ENCODE measurements at places on chromosomes 7 and 10.
A peak's percentile ranks its signal among the peaks of the same experiment; 100 is the strongest.

DNA sequence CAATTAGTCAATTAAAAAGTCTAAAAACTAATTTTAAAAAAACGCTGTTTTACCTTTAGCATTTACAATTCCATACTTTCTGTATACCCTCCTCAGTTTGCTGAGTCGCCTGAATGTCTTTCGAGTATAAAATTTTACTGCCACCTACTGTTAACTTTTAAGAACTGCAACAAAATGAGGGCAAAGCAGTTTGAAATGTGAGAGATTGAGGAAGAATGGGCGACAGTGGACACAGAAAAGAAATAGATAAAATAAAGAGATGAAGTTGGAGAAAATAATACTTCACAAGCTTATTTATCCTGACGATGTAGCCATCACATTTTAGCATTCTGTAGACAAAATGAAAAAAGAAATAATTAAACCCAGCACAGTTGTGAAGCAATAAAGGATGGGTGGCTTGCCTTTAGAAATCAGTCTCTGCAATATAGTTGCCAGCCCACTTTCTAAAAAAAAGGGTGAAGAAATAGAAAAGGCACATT lies 110.8 kb upstream of the PTN start:
- no peak for DNase-seq

DNA sequence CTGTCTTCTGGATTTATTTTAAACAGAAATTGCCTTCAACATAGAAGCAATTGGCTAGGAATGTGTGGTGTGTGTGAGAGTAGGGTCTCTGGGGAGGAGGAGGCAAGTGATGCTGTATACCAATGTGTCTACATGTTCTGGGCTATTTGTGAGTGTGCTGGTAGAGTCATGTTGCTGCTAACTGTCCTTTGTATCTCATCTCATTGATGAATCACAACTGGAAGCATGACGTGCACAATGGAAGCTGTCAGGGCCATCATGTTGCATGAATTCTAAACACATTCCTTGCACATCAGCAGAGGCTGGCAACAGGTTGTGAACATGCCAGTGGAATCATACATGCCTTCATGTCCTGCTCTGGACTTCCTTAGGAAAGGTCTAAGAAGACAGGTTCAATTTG lies 199.7 kb downstream of the BMPER start:
- no peak for DNase-seq

DNA sequence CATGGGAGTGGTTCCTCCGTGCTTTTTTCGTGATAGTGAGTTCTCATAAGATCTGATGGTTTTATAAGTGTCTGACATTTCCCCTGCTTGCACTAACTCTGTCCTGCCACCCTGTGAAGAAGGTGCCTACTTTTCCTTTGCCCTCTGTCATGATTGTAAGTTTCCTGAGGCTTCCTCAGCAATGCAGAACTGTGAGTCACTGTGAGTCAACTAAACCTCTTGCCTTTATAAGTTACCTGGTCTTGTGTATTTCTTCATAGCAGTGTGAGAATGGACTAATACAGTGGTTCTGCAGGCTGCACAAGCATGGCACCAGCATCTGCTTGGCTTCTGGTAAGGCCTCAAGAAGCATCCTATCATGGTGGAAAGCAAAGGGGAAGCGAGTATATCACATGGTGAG lies 1144.6 kb downstream of the SORCS3 start:
- no peak for DNase-seq

- no peak for DNase-seq
These were observed 116.9 kb upstream of the PCGF5 start for GRCh38 chr10:91103384-91104192.

- no peak for DNase-seq
These were observed 27.1 kb upstream of the STOX1 start for GRCh38 chr10:68800211-68800610.

DNA sequence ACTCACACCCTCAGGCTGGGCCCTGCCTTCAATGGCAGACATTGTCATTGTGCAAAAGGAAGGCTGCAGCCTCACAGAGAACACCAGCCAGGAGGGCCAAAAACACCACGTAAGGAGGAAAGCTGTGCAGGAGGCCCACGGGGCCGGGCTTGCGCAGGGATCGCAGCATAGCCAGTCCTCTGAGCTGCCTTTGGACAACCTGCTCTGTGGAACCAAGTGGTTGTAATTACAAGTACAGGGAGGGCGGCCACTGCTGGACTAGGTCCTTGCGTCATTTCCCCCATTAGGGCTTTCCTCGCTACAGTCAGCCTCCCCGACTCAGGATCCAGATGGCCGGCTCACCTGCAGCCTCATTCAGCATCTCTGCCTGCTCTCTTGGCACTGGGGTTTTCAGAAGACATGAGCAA lies 66.9 kb downstream of the FAM53B start:
- no peak for DNase-seq

DNA sequence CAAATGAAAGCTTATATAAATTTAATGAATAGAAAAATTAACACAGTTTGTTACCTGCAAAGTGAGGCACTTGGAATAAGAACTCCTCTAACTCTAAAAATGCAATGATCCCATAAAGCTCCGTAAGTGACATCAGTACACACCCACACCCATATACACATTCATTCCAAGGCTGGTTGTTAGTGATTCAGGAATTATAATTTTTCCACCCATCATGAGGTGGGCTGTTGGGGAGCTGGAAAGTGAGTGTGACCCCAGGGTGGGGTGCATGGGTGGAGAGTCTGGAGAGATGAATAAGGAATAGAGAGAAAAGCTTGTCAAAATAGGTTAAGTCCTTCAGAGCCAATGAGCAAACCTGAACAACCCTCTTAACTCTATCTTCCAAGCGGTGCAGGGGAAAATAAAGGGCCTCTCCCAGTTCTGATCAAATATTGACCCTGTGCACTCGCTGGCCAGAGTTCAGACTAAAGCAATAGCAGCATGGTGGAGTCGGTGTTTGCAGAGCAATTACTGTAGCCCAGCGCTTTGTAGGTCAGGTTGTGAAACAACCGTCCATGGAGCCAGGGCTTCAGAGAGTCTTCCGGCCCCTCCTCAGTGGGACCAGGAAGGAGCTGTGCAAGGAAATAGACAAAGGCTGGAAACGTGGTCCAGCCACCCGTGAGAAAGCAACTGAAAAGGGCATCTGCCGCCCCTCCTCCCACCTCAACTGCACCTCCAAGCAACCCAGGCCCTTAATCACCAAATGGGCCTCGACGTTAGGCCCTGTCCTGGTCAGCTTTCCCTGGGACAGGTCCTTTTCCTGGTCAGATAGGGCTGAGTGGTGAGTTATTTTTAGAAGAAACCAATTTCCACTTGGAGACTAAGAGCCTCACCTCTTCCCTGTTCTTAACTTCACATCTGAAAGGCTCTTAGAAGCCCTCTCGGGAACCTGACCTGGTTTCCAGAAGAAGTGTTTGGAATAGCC lies 61.2 kb downstream of the SH3PXD2A start:
- DNase-seq = no peak

GRCh38 chr7:26413007-26413691 lies 121.5 kb downstream of the SNX10 start:
- no peak for DNase-seq

DNA sequence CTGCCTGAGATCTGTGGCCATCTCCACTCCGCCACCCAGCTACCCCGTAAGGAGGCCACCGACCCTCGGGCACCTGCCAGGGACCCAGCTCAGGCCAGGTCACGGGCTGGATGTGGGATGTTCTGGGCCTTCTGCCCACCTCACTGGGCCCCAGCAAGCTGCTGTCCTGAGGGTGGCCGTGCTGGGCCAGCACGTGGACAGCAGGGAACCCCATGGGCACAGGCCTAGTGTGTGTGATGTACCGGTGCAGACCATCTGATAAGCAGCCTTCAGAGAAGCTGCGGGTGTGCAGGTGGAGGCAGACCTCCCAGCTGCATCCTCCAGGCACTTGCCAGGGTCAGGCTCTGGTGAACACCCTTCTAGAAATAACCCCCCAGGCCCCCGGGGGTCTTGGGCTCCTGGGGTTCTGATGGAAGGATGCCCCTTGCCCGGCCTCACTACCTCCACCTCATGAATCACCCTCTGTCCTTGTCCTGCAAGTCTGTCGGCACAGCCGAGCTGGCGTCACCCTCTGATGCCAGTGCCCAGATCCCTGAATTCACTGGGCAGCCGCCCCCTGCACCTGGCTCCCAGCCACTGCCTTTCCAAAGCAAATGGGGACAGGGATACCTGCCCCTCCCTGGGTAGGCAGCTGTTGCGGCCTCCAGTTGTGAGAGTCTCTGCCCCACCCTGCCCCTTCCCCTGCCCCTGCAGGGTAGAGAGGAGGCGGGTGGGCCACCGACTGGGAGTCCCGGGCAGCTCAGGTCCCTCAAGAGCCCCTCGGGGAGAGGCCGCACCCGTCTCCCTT lies 139.8 kb downstream of the FAM53B start:
- DNase-seq = peak; percentile 3

DNA sequence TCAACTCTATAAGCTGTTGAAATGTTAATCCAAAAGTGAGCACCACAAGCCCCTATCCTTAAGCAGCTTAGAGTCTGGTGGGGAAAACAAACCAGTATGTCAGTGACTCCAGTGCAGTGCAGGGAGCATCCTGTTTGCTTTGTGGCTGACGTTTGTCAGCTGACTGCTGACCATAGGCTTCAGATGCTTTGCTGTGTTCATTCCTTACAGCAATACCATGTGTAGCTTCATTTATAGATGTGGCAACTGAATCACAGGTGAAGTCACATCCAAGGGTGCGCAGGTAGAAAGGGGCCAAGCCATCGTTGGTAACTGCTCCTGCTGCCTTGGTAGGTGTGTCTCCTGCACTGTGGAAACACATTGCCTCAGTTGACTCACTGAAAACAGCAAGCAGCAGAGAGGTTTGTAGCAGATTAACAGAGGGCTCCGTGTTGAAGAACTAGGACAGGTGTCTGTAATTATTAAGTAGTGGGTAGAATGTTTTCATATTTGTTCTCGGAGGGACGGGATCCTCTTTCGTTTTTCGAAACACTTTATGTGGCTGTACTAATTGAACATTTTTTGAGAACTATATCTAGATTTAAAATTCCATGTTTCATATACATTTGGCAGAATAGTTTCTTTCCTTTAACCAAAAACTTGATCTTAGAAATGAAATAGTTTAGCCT lies 2.0 kb downstream of the INSIG1 start:
- no peak for DNase-seq

DNA sequence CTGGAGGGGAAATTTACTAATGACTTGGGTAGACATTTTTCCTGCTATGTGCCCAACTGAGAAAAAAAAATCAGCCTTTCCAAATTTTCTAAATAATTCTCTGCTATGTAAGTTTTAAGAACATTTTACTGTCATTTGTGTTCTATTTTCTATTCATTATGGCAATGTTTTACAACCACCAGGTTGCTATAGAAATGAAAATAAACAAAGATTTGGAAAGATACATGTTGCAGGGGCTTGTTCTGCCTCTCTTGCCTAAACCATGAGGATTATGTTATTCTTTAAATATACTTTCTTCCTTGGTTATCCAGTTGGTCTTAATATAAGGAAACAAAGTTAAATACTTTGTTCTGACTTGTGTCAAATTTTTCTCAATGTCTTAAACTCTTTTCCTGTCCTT lies 257.2 kb downstream of the TWIST1 start:
- no peak for DNase-seq

DNA sequence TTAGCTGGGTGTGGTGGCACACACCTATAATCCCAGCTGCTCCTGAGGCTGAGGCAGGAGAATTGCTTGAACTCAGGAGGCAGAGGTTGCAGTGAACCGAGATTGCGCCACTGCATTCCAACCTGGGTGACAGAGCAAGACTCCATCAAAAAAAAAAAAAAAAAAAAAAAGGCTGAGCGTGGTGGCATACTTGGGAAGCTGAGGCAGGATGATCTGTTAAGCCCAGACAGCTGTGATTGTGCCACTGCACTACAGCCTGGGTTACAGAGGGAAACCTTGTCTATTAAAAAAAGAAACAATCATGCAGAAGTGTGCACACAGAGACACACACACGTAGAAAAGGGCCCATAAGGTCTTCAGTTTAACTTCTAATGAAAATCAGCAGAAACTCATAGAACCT lies 150.6 kb downstream of the TPST1 start:
- DNase-seq = no peak

DNA sequence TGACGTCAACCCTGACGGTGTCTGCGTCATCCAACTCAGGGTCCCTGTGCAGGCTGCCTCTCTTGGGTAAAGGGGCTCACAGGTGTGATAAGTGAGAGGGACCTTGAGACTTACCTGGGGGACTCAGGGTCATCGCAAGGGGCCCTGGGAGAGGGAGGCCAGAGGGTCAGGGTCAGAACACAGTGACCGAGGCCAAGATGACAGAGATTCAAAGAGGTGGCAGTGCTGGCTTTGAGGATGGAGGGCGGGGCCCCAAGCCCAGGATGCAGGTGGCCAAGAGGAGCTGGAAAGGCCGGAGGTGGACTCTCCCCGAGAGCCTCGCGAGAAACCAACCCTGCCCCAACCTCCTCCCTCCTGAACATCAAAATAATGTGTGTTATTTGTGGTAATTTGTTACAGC lies 165.2 kb upstream of the PPP2R2D start:
- DNase-seq = no peak

DNA sequence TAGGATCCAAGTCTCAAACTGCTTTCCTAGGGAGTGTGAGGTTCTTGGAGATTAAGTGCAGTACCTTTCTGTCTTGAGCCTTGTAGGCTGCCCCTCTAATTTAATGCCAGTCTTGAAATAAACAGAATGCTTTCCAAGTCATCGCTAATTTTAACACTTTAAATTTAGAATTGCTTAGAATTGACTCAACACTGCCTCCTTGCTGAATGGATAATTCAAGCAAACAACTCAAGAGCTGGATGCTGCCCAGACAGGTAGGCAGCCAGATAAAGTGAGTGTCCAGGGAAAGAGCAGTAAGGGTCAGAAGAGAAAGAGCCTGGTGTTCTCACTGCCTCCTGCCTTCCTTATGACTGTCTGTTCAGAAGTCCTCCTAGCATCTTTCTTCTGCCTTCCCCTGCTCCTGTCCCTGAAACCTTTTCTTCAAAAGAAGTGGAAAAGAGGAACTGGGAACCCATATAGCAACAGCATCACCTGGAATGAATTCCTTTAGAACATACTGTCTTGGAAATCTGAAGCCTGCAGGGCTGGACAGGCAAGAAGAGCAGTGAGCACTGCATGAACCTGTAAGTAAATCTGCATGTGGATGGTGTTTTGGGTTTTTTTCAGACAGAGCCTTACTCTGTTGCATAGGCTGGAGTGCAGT lies 3.1 kb upstream of the GOT1 start:
- DNase-seq = no peak

DNA sequence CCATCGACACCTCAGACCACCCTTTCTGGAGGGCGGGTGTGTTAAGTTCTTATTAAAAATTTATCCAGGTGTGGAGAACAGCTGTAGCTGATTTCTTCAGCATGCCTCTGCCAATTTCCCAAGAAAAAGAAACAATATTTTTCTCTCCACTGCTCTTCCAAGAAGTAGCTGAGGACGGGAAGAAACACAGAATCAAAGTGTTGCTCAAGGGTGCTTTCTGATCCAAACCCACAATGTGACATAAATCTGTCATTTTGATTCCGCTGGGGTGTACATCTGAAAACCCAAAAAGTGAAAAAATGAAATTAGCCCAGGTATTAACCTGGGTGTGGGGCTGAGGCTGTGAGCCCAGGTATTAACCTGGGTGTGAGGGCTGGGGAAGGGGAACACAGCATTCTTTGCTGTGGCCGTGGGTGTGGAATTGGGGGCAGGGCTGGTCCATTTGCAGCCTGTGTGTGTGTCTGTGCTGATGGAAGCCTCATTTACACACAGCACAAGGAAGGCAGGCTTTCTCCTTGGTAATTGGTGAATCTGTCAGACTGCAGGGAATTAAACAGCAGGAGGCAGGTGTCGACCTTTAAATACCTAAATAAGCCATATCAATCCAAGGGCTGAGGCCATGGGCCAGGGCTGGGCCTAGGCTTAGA lies 48.4 kb upstream of the CCDC3 start:
- DNase-seq = no peak

- DNase-seq = no peak
These were observed 201.6 kb upstream of the FZD8 start for GRCh38 chr10:35843524-35844181.
